Activated T-helper 1 cell treated with anti-CD3 and anti-CD28 coated beads, Interleukin-12 subunit alpha, Interleukin-12 subunit beta, Interleukin-2, Interleukin-4 antibody, amounts not matched to agents 30 ng/mL and 10 ng/mL and 1 ng/mL, durations not matched to agents 14 hours and 24 hours and 36 hours (primary cell): ENCODE measurements at places on chromosomes 4 and X. TPM values are rescaled to one million over a fixed set of nuclear protein-coding genes. Genes with fewer than 3 reads are reported as not detected.

DNA sequence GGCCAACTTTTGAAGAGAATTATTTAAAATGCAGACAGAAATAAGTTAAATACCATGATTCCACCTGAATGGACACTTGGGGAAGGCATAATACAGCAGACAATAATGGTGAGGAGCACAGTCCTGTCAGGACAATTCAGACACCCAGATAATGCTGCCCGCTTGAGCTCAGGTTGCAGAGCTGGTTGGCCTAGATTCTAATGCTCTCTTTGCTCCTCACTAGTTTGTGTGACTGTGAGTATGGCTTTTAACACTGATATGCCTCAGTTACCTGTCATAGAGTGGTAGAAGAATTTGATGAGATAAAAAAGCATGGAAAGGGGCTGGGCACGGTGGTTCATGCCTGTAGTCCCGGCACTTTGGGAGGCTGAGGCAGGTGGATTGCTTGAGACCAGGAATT lies 62.1 kb downstream of the SH3KBP1 start:
- no peak overlapping the region for H3K27ac ChIP-seq
- DNase-seq = no peak
- H3K4me3 ChIP-seq = no peak overlapping the region
- H3K4me1 ChIP-seq = peaks cover 20% of the 10 kb centered on the region

DNA sequence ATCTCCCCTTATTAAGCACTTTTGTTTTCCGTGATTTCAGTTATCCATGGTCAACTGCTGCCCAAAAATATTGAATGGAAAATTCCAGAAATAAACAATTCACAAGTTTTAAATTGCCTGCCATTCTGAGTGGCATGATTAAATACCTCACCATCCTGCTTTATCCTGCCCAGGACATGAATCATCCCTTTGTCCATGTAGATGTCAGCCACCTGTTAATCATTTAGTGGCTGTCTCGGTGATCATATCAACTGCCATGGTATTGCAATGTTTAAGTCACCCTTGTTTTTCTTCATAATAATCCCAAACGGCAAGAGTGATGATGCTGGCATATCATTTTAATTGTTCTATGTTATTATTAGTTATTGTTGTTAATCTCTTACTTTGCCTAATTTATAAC lies 79.8 kb upstream of the LHFPL1 start:
- no peak overlapping the region for H3K27ac ChIP-seq
- no peaks in the 10 kb centered on the region for H3K4me1 ChIP-seq
- no peak overlapping the region for H3K4me3 ChIP-seq
- no peaks in the 10 kb centered on the region for H3K36me3 ChIP-seq

GRCh38 chr4:71206763-71207162 lies 132.1 kb upstream of the SLC4A4 start:
- peaks cover 7% of the 10 kb centered on the region for H3K27me3 ChIP-seq
- no peak overlapping the region for H3K27ac ChIP-seq
- no peaks in the 10 kb centered on the region for H3K36me3 ChIP-seq
- no peak for DNase-seq
- no peak overlapping the region for H3K4me3 ChIP-seq
- no peaks in the 10 kb centered on the region for H3K4me1 ChIP-seq

DNA sequence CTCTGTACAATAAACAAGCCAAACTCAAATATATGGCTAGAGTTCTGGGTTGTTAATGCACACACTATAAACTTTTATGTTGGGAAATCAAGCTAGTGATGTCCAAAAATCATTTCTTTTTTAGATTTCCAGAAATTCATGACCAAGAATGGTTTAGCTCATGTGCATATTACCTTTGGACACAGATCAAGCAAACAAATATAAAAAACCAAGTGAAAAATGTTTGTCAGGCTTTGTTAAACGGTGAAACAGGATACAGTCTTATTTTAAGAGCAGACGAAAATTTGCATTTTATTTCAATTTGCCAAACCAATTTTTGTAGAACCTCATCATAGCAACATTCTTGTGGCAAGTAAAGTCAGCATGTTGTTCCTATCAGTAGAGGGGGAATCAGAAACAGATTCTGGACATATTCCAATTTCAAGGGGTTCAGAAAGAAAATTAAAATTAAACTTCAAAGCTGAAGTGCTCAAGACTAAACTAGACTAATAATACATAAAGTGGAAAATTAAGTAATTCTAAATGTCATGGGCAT lies 413.6 kb downstream of the TRIML1 start:
- no peak overlapping the region for H3K27ac ChIP-seq
- no peaks in the 10 kb centered on the region for H3K36me3 ChIP-seq
- H3K27me3 ChIP-seq = no peaks in the 10 kb centered on the region
- H3K4me1 ChIP-seq = no peaks in the 10 kb centered on the region

DNA sequence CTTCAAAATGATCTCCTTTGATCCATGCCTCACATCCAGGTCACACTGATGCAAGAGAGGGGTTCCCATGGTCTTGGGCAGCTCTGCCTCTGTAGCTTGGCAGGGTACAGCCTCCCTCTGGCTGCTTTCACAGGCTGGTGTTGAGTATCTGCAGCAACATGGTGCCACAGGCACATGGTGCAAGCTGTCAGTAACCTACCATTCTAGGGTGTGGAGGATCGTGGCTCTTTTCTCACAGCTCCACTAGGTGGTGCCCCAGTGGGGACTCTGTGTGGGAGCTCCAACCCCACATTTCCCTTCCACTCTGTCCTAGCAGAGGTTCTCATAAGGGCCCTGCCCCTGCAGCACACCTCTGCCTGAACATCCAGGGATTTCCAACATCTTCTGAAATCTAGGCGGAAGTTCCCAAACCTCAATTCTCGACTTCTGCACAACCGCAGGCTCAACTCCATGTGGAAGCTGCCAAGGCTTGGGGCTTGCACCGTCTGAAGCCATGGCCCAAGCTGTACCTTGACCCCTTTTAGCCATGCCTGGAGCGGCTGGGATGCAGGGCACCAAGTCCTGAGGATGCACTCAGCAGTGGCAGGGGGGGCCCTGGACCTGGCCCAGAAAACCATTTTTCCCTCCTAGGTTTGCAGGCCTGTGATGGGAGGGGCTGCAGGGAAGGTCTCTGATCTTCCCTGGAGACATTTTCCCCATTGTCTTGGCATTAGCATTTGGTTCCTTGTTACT lies 137.8 kb upstream of the NUDT6 start:
- no peaks in the 10 kb centered on the region for H3K27me3 ChIP-seq
- H3K27ac ChIP-seq = no peak overlapping the region
- H3K4me1 ChIP-seq = no peaks in the 10 kb centered on the region
- H3K36me3 ChIP-seq = peaks cover 25% of the 10 kb centered on the region
- no peak for DNase-seq
- H3K4me3 ChIP-seq = no peak overlapping the region

- H3K27ac ChIP-seq = no peak overlapping the region
- H3K4me1 ChIP-seq = peaks cover 29% of the 10 kb centered on the region
- H3K27me3 ChIP-seq = no peaks in the 10 kb centered on the region
- peaks cover 15% of the 10 kb centered on the region for H3K36me3 ChIP-seq
- H3K4me3 ChIP-seq = no peak overlapping the region
Measured at GRCh38 chrX:19659929-19660328, 144.6 kb upstream of the MAP3K15 start.

- H3K36me3 ChIP-seq = no peaks in the 10 kb centered on the region
- peaks cover 5% of the 10 kb centered on the region for H3K4me1 ChIP-seq
- DNase-seq = peak; percentile 39
- peak overlapping the region; percentile 87 for H3K4me3 ChIP-seq
- no peaks in the 10 kb centered on the region for H3K27me3 ChIP-seq
Measured at GRCh38 chrX:40099055-40099958, 1.5 kb upstream of the BCOR start.

DNA sequence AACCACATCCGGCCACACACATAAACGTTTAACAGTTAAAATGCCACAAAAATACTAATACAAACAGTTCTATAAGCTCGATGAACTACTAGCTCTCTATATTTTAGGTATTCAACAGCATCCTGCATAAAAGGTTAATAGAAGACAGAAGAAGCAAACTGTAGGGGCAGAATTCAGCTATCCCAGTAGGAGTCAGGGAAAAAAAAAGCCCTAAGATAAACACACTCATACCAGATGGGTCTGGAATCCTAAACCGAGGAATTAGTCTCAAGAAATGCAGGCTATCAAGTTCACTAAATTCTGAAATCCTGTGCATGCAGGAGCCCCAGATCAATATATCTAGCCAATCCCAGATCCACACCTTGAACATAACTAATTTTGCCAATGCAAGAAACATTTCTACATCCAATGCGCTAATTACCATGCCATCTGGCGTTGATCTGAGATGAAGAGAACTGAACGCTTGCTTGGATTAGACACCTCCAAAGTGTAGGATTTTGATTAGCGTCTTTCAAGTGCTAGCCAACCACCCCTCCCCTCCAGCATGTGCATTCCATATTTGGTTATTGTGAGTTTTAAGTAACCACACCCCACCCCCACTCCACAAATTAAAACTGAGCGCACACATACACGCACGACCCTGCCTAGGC lies 512.2 kb upstream of the INTU start:
- no peaks in the 10 kb centered on the region for H3K4me1 ChIP-seq
- no peak for DNase-seq
- H3K4me3 ChIP-seq = no peak overlapping the region
- H3K36me3 ChIP-seq = no peaks in the 10 kb centered on the region

- no peaks in the 10 kb centered on the region for H3K36me3 ChIP-seq
- no peaks in the 10 kb centered on the region for H3K4me1 ChIP-seq
Measured at GRCh38 chrX:21698272-21698671, 40.1 kb upstream of the KLHL34 start.

DNA sequence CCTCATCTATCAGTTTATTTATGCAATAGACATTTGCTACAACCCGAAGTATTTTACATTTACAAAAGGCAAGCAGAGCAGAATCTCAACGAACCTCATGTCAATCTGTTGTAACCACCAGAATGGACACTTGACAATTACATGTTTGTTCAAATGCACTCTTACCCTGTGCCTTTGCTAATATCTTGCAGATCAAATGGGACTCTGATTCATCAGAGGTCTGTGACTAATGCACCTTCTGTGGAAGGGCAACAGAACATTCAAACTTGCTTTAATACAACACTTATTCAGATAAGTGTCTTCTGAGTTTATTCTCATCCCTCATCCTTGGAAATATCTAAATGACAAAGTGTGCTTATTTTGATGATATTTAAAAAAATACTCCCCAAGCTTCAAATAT lies 644.7 kb upstream of the PCDH10 start:
- H3K27me3 ChIP-seq = no peaks in the 10 kb centered on the region
- H3K27ac ChIP-seq = no peak overlapping the region
- H3K36me3 ChIP-seq = no peaks in the 10 kb centered on the region

GRCh38 chrX:78029663-78030062 lies 60.2 kb upstream of the PGAM4 start:
- H3K4me1 ChIP-seq = no peaks in the 10 kb centered on the region
- no peaks in the 10 kb centered on the region for H3K27me3 ChIP-seq
- no peak for DNase-seq
- H3K4me3 ChIP-seq = no peak overlapping the region
- peaks cover 3% of the 10 kb centered on the region for H3K36me3 ChIP-seq

- peaks cover 55% of the 10 kb centered on the region for H3K4me1 ChIP-seq
- no peaks in the 10 kb centered on the region for H3K27me3 ChIP-seq
- H3K36me3 ChIP-seq = no peaks in the 10 kb centered on the region
- peak overlapping the region; percentile 49 for H3K4me3 ChIP-seq
Measured at GRCh38 chrX:12946406-12946805, 28.5 kb upstream of the TMSB4X start.

DNA sequence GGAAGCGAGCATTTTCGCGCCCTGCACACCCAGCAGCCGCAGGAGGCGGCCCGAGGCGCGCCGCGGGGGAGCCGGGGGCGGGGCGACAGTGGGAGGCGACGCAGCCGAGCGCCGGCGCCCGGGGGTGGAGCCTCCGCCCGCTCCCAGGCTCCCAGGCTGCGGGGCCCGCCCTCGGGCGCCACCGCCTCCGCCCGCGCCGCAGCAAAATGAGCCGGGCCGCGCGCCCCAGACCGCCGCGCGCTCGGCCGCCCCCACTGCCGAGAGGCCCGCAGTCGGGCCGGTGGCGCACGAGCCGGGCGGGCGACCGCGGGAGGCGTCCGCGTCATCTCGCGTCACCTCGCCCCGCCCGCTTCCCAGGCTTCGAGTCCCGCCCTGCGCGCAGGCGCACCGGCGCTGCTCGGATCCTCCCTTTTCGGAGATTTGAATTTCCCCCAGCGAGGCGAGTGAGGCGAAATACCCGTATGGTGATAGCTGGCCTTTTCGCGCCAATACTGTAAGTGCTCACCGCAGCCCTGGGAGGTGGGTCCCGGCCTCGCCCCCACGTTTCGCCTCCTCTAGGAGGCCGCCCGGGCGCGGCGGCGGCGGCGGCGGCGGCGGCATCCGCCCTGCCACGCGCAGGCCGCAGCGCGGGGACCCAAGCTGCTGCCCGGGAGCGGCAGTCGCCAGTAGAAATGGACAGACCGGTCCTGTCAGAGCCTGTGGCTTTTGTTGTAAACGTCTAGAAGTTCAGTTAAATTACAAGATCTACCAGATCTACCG lies at the start of gene TMEM187:
Gene TMEM187, plus strand, starts transcription at position 387 of the 759 bp plus-strand sequence. CDS start 9,309 bp downstream, outside the sequence.
- H3K27me3 ChIP-seq = no peaks in the 10 kb centered on the region
- DNase-seq = peak; percentile 85
- H3K27ac ChIP-seq = peak within 1 kb of the TSS; percentile 100
- H3K36me3 ChIP-seq = peaks cover 14% of the 10 kb centered on the region

DNA sequence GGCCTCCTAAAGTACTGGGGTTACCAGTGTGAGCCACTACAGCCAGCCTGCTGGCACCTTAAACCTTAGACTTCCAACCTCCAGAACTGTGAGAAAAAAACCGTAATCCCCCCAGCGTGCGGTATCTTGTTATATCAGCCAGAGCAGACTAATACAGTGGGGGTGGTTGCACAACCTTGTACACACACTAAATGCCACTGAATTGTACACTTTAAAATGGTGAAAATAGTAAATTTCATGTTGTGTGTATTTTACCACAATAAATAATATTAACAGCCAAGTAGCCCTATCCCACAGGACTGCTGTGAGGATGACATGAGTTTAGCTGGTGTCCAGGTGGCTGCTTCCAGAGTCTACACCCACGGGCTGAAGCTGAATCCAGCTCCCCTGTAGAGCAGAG lies 38.8 kb downstream of the ZBTB49 start:
- no peak overlapping the region for H3K4me3 ChIP-seq
- DNase-seq = no peak
- H3K27ac ChIP-seq = no peak overlapping the region
- no peaks in the 10 kb centered on the region for H3K36me3 ChIP-seq
- no peaks in the 10 kb centered on the region for H3K27me3 ChIP-seq
- H3K4me1 ChIP-seq = no peaks in the 10 kb centered on the region

GRCh38 chr4:144283526-144283925 lies 143.0 kb upstream of the GYPA start:
- no peak overlapping the region for H3K4me3 ChIP-seq
- H3K27me3 ChIP-seq = no peaks in the 10 kb centered on the region
- H3K4me1 ChIP-seq = no peaks in the 10 kb centered on the region

Gene DUX4
- not detected in 2 replicates for total RNA-seq

Gene USP17L30
- not detected in 2 replicates for total RNA-seq

Gene PRDM8
- 8.4 and 11.9 TPM in 2 replicates for total RNA-seq

Gene CXorf51B
- total RNA-seq = not detected in 2 replicates

Gene SLIT2
- 0.07 and 0.13 TPM in 2 replicates for total RNA-seq

Gene ALAS2
- total RNA-seq = not detected in 2 replicates

Gene LRCH2
- total RNA-seq = not detected in 2 replicates

Gene HSPA4L
- total RNA-seq = 2.5 and 3.8 TPM in 2 replicates

Gene COL4A6
- total RNA-seq = not detected in 2 replicates

Gene DNASE1L1
- total RNA-seq = 12.4 and 14.5 TPM in 2 replicates

Gene NUDT10
- 0.20 and 0.57 TPM in 2 replicates for total RNA-seq
